Stimulated activated CD4-positive, alpha-beta T cell treated with anti-CD3 and anti-CD28 coated beads, Interleukin-15, amount 100 ng/mL, for 1 hour (primary cell): ENCODE measurements at places on chromosomes 4 and X.

DNA sequence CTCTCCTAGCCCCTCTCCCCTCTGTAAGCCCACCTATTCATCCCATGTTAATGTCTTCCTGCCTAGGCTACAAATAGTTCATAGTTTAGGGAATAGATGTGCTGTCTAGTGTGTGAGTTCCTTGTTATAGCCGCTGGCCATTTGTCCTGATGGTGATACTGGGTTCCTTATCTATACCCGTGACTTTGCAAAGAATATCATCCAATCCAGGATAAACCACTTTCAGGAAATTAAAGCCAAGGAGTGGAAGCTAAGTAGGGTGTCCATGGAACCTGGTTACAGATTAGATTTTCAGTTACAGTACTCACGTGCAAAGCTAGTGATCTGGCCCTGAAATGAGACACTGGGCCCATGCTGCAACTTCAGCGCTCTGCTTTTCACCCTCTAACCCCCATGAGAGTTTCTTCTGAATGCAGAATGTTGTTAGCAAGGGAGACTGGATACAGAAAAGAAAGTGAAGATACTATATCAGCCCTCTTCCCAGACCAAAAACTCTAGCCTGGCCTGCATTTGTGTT, 111.4 kb downstream of the TMEM164 start:
- DNase-seq: no peak

DNA sequence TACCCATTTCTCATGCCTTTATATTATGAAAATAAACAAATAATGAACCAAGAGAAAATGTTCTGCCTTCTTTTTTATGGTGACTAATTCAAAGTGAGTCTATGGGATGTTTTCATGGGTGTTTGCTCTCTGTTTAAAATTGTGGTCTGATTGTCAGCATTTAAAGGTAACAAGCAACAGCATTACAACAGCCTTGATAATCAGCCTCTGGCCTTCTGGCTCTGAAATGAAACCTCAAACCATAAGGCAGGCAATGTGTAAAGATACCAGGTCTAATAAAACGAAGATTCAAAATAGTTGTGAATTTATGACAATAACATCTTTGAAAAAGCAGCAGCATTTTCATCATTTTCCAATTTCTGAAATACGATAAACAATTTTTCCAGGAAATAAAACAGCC, 63.7 kb downstream of the FAM13A start:
- no peak for DNase-seq

DNA sequence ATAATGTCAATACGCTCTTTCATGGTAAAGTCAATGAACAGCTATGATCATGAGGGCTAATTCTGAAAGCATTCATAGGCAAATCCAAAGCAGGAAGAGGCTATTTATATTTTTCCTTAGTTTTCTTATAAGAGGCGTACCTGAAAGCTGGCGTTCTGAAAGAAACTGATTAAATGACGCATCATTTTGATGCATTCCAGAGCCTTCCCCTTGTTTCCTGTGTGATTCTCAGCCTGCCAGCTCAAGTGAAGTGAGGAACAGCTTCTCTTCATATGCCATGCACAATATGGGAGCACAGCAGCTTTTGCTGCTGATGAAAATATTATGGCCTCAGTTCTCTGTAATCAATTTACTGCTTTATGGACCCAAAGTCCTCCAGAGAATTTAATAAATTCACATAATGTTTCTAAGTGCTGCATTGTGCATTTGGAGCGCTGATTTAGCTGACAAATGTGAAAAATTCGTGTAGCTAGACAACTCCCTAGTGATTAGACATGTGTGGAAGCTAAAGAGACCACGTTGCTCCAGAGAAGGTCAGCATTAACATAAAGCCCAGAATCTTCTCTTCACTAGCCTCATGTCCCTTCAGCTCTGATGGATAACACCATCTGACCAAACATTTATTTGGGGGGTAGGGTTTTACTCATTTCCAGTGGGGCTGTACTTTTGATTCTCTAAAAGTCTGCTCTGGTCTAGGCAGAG, 110.8 kb downstream of the GPAT3 start:
- no peak for DNase-seq

DNA sequence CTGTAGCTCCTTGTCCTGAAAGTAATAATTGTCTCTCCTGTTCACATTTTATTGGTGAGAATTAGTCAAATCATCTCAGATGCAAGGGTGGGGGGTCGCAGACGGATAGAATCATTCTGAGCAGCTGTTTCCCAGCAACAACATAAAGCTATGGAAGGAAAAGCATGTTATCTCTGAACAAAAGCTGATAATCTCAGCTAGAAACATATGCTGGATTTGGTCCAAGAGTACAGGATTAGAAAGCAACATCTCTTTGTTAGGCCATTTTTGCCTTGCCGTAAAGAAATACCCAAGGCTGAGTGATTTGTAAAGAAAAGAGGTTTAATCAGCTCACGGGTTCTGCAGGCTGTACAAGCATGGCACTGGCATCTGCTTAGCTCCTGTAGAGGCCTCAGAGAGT, 472.8 kb upstream of the BOD1L1 start:
- DNase-seq: no peak

DNA sequence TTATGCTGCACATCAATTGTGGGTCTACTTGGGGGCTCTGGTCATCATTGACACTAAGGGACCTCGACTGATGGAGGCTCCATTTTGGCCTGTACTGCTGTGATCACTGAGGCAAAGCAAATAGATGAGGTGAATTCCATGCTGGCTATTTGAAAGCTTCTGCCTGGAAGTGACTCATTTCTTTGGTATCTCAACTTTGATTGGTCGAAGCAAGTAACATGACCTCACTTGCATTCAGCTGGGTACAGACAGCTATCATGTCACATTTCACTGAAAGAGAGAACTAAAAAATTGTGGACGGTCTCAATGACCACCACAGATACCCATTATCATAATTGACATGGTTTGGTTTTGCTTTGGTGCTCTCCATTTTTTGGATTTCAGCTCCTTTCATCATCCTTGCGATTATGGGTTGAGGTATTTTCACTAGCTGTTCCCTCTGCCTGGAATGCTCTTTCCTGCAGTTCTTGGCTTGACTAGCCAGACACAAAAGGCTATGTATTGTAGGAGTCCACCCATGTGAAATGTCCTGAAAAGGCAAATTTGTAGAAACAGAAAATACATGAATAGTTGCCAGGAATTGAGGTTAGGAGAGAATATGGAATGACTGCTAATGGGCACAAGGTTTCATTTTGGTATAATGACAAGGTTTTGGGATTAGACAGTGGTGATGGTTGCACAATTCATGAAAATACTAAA, 369.2 kb upstream of the LCORL start:
- no peak for DNase-seq

GRCh38 chr4:79856196-79856595, 216.8 kb downstream of the ANTXR2 start:
- no peak for DNase-seq

DNA sequence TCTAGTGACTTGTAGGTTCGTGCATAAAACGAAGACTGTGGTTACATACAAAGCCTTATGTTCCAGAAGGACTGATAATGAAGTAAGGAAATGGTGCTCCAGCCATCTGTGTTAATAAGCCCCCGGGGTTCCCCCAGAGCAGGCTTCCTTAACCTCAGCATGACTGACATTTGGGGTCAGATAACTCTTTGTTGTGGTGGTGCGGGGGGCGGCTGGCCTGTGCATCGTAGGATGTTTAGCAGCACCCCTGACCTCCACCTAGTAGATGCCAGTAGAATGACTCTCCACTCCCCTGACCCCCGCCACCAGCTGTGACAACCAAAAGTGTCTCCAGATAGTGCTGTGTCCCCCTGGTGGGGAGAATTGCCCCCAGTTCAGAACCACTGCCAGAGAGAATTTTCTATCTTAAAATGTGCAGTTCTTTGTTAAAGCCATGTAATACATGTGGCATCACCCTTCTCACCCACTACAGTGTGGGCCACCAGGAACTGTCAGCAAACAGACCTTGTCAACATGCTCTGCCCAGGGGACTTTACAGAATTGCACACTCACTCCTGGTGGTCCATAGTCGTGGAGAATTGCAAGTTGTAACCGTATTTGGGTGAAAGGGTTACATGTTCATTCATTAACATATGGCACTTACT, 7.5 kb downstream of the SH3KBP1 start:
- no peak for DNase-seq

GRCh38 chr4:136392576-136392975, 1139.7 kb downstream of the PCDH18 start:
- DNase-seq: no peak

GRCh38 chr4:26958925-26959653, 98.4 kb downstream of the STIM2 start:
- DNase-seq: no peak

DNA sequence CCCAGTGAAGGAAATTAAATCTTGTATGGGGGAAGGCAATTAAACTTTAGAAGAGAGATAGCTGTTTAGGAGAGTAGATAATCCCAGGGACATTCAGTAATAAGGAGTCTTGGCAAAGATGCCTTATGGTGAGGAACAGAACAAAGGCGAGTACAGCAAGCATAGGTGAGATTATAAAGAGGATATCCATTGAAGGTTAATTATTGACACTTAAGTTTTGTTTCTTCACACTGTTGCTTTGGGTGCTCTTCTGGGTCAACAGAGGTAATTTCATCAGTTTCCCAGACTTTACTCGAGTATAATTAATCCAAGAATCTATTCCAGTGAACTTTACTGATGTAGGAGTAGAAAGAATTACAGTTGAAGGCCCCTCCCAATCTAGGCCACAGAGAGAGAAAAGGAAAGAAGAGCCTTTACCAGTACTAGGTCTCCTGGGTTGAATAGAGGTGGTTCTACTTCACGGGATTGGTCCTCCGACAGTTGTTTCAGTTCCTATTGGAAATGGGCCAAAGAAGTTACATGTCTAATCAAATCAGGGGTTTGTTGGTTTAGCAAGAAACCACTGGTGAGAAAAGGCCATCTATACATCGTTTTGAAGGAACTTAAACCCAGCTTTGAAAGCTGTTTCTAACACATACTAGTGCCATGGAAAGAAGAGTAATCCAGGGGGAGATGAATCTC, 27.2 kb downstream of the EPGN start:
- no peak for DNase-seq

GRCh38 chr4:123110685-123111084, 188.3 kb upstream of the NUDT6 start:
- no peak for DNase-seq

DNA sequence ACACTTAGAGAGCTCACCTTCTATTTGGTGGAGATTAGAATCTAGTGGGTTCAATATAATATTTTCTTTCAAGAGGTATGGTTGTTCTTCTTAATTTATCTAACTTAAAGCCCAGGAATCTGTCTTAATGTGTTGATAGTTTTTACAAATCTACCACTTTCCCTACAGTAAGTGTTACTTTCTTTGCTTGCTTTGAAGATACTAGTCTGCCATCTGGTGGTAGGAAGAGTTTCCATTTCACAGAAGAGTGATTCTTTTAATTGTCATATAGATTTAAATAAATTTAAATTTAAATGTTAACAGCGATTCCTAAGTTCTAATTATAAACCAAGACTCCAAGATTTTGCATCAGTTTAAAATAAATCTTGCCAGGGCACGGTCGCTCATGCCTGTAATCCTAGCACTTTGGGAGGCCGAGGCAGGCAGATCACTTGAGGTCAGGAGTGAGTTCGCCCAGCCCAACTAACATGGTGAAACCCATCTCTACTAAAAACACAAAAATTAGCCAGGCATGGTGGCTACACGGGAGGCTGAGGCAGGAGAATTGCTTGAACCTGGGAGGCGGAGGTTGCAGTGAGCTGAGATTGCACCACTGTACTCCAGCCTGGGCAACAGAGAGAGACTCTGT, 43.5 kb downstream of the NUDT9 start:
- no peak for DNase-seq

DNA sequence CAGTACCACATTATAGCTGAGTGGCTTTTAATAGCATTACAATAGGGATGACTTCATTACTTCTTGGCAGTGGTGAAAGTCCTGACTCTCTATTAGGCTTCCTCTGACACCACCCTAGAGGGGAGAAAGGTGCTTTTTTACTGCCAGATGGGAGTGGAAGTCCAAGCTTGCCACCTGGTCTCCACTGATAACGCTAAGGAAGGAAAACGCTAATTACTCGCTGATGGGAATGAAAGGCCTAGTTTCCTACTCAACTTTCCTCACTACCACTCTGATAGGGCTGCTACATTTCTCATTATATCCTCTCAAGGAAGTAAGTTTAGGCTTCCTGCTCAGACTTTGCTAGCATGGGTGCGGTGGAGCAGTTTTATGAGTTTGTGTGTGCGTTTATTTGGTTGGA, 62.3 kb upstream of the PAGE3 start:
- DNase-seq: no peak

GRCh38 chr4:182575225-182575624, 332.0 kb downstream of the TENM3 start:
- no peak for DNase-seq

DNA sequence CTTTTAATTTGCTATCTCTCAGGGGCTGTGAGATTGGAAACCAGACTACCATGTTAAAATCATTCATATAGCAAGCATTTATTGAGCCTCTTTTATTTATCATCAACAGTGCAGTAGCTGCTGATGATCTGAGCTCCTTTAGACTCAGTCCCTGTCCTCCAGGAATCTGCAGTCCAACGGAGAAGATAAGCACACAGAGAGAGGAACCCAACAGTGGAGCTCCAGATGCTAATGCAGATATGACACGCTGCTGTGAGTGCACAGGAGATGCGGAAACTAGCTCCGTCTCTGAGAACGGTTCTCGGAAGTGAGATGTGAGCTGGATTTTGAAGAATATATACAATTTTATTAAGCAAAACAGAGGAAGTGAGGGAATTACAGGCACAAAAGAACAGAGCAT, 35.4 kb downstream of the DCHS2 start:
- DNase-seq: no peak

DNA sequence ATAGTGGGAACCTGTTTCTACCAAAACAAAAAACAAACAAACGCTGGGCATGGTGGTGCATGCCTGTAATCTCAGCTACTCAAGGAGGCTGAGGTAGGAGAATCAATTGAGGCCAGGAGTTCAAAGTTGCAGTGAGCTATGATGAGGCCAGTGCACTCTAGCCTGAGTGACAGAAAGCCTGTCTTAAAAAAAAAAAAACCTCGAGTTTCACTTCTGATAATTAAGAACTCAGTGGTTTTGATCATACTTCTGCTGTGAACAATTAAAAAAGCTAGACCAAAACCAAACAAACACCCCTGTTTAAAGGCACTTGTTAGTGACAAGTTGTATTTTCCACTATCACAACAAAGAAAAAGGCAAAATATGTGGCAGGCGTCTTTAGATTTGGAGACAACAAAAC, 15.0 kb upstream of the UBE2D3 start:
- DNase-seq: no peak

DNA sequence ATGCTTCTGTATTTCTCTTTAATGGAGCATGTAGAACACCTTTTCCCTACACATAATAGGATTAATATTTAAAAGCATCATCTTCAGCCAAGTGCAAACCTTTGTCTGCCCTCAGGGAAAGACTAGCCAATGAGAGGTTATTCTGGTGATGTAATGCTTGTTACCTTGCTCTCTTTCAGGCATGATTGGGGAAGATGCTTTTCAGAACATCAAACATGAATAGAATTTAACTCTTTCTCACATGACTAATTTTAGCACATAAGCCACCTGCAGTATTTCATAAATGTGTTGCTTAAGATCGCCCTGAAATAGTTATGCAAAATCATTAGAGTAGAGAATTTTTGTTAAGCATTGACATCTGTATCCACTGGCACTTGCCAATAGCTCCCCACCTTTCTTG, 10.7 kb upstream of the EPGN start:
- no peak for DNase-seq
